ENCODE measurements at places on chromosomes 2 and 18. TPM values are rescaled to one million over a fixed set of nuclear protein-coding genes. Genes with fewer than 3 reads are reported as not detected.
A peak's percentile ranks its signal among the peaks of the same experiment; 100 is the strongest.

GRCh38 chr2:38163006-38163405 is 87.1 kb upstream of the CYP1B1 start:
- no peaks in the 10 kb centered on the region for H3K36me3 ChIP-seq
- no peak overlapping the region for H3K4me3 ChIP-seq
- DNase-seq, result no peak
- H3K4me1 ChIP-seq, result peaks cover 12% of the 10 kb centered on the region
- no peak overlapping the region for H3K27ac ChIP-seq

DNA sequence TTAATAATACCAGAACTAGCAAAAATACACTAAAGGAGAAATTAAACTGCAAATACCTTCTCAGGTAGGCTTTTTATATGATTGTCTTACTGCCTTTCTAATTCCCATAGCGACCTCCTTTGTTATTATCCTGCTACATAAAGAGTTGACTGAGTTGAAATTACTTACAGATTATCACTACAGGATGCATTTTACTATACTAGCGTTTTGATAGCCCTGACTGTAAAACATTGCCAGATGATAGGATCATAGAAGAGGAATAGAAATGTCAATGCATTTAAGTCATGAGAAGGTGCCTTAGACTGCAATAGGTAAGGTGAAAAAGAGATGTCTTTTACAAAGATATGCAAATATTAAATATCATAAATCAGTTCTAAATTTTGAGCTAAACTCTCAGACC is 639.7 kb downstream of the NRXN1 start:
- no peaks in the 10 kb centered on the region for H3K36me3 ChIP-seq
- DNase-seq, result no peak
- H3K27me3 ChIP-seq, result no peaks in the 10 kb centered on the region
- H3K4me3 ChIP-seq, result no peak overlapping the region

DNA sequence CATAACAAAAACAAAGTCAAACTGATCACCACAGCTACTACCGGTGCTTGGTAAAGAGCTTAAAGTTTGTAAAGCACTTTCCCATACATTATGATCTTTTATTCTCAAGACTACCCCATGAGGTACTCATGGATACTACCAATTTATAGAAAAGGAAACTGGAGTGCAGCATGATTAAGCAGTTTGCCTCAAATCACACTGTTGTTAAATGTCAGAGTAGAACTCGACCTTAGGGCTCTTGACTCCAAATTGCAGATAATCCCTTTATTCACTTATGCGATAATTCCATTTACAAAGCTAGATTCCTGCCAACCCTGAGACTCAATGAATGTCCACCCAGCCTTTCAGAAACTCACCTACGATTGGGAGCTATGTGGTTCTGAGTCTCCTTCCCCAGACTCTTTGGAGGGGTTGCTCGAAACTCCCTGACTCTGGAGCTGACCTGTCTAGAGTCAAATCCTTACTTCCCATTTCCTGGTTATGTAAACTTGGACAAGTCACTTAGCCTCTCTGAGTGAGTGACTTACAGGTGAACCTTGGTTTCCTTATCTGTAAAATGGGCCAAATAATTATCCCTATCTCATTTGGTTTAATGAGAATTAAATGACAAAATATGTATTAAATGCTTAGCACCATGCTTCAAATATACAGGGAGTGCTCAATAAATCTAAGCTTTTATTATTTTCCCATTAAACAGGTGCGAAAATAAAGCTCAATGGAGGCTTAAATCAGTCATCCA is 47.4 kb downstream of the PSD4 start:
- no peak for DNase-seq
- no peaks in the 10 kb centered on the region for H3K36me3 ChIP-seq
- peaks cover 37% of the 10 kb centered on the region for H3K4me1 ChIP-seq
- H3K4me3 ChIP-seq, result no peak overlapping the region
- H3K27ac ChIP-seq, result no peak overlapping the region

DNA sequence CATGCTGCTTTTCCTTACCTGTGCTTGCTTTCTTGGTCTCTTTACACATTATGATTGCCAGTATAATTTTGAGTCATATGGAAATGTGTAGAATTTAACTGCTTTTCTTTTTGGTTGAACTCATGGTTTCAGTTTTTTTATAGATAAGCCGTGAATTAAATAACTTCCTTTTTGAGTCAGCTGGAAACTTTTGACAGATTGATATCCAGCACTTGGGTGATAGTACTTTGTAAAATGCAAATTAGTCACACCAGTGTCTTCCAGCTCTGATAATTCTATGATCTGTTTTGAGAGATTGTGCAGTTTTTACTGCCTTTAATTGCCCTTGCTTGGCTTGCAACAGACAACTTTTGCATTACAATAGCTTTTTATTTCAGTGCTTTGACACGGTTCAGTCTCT is 86.4 kb downstream of the NCOA1 start:
- H3K4me3 ChIP-seq, result no peak overlapping the region
- no peaks in the 10 kb centered on the region for H3K27me3 ChIP-seq
- peaks cover 39% of the 10 kb centered on the region for H3K4me1 ChIP-seq
- DNase-seq, result no peak
- no peak overlapping the region for H3K27ac ChIP-seq

DNA sequence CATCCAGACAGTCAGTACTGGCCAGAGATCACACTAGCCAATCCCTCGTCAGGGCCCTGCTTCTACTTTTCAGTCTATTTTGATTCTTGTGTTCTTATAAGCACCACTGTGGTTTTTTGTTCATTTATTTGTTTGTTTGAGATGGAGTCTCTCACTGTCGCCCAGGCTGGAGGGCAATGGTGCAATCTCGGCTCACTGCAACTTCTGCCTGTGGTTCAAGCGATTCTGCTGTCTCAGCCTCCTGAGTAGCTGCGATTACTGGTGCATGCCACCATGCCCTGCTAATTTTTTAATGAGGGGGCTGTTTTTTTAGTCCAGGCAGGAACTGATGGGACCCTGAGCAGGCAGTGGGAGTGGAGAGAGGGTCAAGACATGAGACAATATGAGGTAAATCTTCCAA is 64.9 kb upstream of the KIF5C start:
- no peak for DNase-seq
- H3K4me3 ChIP-seq, result no peak overlapping the region
- H3K36me3 ChIP-seq, result peaks cover 8% of the 10 kb centered on the region
- no peak overlapping the region for H3K27ac ChIP-seq

DNA sequence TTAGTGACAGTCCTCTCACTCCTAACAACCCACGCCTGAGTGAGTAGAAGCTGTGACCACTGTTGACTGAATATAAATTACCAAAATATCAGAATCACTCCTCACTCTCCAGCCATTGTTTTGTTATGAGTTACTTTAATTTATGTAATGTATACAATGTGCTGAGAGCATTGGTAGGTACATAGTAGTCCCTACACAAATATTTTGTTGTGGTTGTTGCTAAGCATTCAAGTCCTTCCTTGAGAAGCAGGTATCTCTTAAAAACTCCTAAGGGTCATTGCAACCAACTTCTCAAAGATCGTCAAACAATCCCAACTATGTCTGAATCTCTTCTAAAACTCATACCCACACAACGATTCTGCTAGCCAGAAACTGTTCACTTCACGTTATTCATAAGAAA is 476.8 kb upstream of the TNP1 start:
- H3K36me3 ChIP-seq, result no peaks in the 10 kb centered on the region
- no peak overlapping the region for H3K27ac ChIP-seq

GRCh38 chr18:13382954-13383827 is 164.6 kb downstream of the LDLRAD4 start:
- H3K27ac ChIP-seq, result no peak overlapping the region
- no peak overlapping the region for H3K4me3 ChIP-seq
- H3K27me3 ChIP-seq, result no peaks in the 10 kb centered on the region
- H3K4me1 ChIP-seq, result peaks cover 6% of the 10 kb centered on the region
- no peak for DNase-seq
- no peaks in the 10 kb centered on the region for H3K36me3 ChIP-seq

GRCh38 chr18:48022021-48022420 is 91.6 kb upstream of the SMAD2 start:
- no peaks in the 10 kb centered on the region for H3K27me3 ChIP-seq
- peak; percentile 5 for DNase-seq
- H3K36me3 ChIP-seq, result no peaks in the 10 kb centered on the region
- no peak overlapping the region for H3K27ac ChIP-seq
- no peak overlapping the region for H3K4me3 ChIP-seq
- H3K4me1 ChIP-seq, result peaks cover 37% of the 10 kb centered on the region

DNA sequence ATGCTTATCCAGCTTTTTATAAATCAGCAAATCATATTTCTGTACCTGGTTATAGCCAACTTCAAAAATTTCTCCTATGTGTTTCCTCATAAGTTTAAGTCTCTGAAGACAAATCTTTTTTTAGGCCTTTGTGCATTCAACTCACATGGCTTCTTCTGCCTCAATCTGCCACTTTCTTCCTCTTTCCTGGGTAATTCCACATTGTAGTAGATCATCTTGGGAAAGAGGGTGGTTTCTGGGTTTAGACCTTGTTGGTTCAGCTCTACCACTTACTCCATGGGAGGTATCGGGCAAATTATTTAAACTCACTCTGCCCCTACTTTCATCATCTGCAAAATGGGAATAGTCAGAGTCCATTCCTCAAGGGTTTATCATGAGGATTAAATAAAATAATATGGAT is 707.0 kb upstream of the ZEB2 start:
- H3K27me3 ChIP-seq, result no peaks in the 10 kb centered on the region
- no peaks in the 10 kb centered on the region for H3K4me1 ChIP-seq
- H3K27ac ChIP-seq, result no peak overlapping the region
- no peak overlapping the region for H3K4me3 ChIP-seq
- no peak for DNase-seq

DNA sequence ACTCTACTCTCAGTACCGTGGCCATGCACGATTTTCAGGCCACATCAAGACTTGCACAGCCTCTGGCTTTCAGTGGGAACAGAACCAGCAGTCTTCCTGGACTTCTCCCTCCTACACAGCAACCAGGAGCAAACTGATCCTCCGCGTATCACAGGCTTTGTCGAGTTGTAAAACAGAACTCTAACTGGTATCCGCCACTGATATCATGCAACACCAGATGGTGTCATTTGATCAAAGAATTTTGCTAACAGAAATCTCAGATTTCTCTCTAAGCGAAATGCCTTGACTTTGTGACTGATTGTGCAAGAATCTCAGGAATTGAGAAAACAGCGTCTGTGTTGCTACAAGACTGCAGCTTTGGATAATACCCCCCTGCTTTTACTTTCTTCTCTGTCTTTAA is 85.7 kb downstream of the COPS8 start:
- H3K27ac ChIP-seq, result no peak overlapping the region
- H3K27me3 ChIP-seq, result no peaks in the 10 kb centered on the region
- no peak overlapping the region for H3K4me3 ChIP-seq
- peaks cover 19% of the 10 kb centered on the region for H3K36me3 ChIP-seq

- H3K36me3 ChIP-seq, result no peaks in the 10 kb centered on the region
- H3K27ac ChIP-seq, result no peak overlapping the region
- 0 out of 2 replicates have a peak, but pooled peaks cover 2% of the 10 kb centered on the region for H3K4me1 ChIP-seq
- DNase-seq, result no peak
Observed at GRCh38 chr2:238255636-238256035, 15.8 kb upstream of the HES6 start.

GRCh38 chr2:69385443-69386151 is 1.4 kb downstream of the GFPT1 start:
- no peaks in the 10 kb centered on the region for H3K36me3 ChIP-seq
- no peak overlapping the region for H3K27ac ChIP-seq
- peak overlapping the region; percentile 92 for H3K4me3 ChIP-seq
- DNase-seq, result no peak
- peaks cover 40% of the 10 kb centered on the region for H3K4me1 ChIP-seq
- peaks cover 9% of the 10 kb centered on the region for H3K27me3 ChIP-seq

DNA sequence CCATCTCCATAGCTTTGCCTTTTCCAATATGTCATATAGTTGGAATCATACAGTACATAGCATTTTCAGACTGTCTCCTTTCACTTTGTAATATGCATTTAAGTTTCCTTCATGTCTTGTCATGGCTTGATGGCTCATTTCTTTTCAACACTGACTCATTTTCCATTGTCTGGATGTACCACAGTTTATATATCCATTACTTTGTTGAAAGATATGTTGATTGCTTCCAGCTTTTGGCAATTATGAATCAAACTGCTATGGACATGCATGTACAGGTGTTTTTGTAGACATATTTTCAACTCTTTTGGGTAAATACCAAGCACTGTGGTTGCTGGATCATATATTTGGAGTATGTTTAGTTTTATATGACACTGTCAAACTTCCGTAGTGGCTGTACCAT is 26.3 kb downstream of the ACSL3 start:
- no peak overlapping the region for H3K4me3 ChIP-seq
- H3K4me1 ChIP-seq, result peaks cover 47% of the 10 kb centered on the region
- H3K27ac ChIP-seq, result no peak overlapping the region
- H3K36me3 ChIP-seq, result peaks cover 6% of the 10 kb centered on the region

DNA sequence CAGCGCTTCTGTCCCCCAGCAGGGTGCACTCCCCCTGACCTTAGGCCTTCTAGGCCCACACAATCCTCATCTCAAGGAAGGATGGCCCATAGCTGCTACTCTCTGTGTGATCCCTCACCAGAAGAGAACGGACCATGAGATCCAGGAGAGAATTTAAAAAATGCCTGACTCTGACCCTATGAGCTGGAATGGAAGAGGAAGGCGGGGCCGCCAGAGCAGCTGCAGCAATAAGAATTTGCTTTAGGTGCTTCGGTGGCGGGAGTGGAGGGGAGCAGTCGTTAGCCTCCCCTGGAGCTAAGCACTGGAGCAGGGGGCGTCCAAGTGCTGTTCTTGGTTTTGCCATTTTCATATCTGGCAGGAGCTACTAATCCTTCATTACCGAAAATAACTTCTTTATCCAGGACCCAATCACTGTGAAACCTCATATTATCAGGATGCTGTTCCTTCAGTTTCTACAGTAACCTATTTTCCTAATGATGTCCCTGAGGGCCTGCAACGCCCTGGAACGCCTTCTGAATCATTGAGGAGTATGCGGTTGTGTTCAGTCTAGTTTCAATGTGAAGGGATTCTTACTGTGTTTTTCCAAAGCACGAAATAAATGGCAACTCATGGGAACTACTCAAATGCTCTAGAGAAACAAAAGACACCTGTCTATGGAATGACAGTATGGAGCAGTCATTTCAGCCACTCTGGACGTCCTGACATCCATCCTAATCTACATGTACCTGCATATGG is 105.1 kb upstream of the SIX2 start:
- no peak overlapping the region for H3K27ac ChIP-seq
- H3K27me3 ChIP-seq, result no peaks in the 10 kb centered on the region
- no peak for DNase-seq
- no peaks in the 10 kb centered on the region for H3K36me3 ChIP-seq

- no peak overlapping the region for H3K27ac ChIP-seq
- H3K27me3 ChIP-seq, result no peaks in the 10 kb centered on the region
- H3K4me1 ChIP-seq, result peaks cover 11% of the 10 kb centered on the region
- no peak for DNase-seq
- H3K36me3 ChIP-seq, result peaks cover 6% of the 10 kb centered on the region
Observed at GRCh38 chr18:76691800-76692199, 130.6 kb upstream of the ZNF236 start.

CNOT11 gene
- 48.9 TPM for total RNA-seq
